ENCODE measurements at places on chromosomes 7 and 10.

GRCh38 chr10:50275650-50276235, 24.4 kb upstream of the ASAH2 start:
- no peak for DNase-seq

- DNase-seq, result peak; percentile 13
Observed at GRCh38 chr7:137916980-137917645, 70.3 kb upstream of the DGKI start.

DNA sequence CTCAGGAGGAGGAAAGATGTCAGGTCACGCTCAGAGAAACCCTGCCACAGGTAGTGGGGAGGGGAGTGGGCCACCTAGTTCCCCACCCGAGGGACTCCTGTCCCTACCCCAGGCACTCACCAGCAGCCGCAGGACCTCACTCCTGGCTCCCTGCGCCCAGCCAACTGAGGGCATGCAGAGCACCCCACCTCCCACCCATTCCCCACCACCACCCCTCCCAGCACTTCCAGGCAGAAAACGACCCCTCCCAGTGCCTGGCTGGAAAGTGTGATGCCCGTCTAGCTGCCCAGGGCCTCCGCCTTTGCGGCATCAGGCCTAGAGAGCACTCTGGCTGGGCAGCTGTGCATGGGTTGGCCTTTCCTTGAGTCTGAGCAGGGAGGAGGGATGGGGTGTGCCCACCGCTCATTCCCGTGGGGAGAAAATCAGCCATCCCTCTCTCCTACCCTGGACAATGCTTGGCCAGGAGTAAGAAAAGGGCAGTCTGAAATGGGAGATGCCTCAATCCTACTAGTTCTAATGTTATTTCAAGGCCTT, 1.3 kb downstream of the C10orf105 start:
- DNase-seq, result no peak

- no peak for DNase-seq
Observed at GRCh38 chr10:43002596-43002995, 74.3 kb upstream of the RET start.

GRCh38 chr10:28393956-28394568, 91.2 kb upstream of the MPP7 start:
- DNase-seq, result peak; percentile 45

DNA sequence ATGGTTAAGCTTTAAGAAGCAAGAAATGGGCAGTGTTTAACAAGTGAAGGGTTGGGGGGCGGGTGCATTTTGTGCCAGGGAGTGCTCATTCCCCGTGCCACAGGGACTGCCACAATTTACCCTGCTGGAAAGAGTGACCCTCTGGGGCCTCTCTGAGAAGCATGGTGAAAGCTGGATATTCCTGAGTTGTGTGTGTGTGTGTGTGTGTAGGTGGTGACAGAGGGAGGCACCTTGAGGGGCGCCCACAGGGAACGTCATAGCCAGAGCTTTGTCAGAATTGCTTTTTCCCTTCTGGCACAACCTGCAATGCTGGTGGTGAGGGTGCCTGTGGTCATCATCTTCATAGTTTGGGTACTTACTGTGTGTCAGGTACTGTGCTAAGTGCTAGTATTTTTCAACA, 2.5 kb upstream of the WDR86 start:
- DNase-seq, result no peak

DNA sequence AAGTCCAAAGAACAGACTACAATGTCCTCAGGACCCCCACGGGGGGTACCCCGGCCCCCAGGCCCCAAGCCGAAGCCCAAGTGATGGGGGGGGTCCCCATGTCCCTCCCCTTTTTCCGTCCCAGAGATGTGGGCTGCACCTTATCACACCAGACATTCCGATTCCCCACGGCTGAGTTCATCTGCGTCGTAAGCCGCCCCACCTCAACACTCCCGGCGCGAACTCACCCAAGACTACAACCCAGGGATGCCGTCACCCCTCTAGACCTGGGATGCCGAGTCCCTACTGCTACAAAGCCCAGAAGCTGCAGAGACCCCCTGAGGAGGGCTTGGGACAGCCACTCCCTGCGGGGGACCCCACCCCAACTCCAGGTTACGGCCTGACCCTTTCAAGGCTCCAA, 14.5 kb downstream of the PDGFA start:
- no peak for DNase-seq

- no peak for DNase-seq
Observed at GRCh38 chr10:69492091-69492745, 41.0 kb downstream of the TSPAN15 start.

DNA sequence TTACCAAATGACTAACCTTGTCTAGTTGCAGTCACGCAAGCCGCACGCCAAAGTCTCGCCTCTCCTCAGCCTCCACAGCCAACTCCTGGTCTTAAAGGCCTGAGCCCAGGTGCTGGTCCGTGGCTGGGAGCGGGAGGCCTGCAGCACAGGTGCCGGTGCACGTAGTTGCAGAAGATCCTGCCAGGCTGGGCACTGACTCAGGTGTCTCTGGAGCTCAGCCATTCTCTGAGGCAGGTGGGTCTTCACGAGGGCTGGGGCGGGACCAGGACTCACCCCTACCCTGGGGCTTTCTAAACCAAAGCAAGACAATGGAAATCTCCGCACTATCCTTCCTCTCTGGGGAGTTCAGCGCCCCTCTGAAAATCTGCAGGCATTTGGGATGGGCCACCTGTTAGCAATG, 216.4 kb downstream of the MLLT10 start:
- DNase-seq, result no peak

Measured in right kidney (tissue), 9 donors.